ENCODE measurements at places on chromosomes 13 and 19. TPM values are rescaled to one million over a fixed set of nuclear protein-coding genes. Genes with fewer than 3 reads are reported as not detected.
A peak's percentile ranks its signal among the peaks of the same experiment; 100 is the strongest.

Gene ACP7
- total RNA-seq, result not detected

Gene KLK14
- total RNA-seq, result 0.26 TPM

Gene CEACAM7
- total RNA-seq, result not detected

Gene JAK3
- 250 TPM for total RNA-seq

Gene KCTD15
- total RNA-seq, result 11.7 TPM

Gene ZNF14
- total RNA-seq, result 10.9 TPM

Gene KIR3DL2
- 2.2 TPM for total RNA-seq

Gene C19orf67
- not detected for total RNA-seq

- H3K27me3 ChIP-seq, result no peaks in the 10 kb centered on the region
- no peaks in the 10 kb centered on the region for H3K4me1 ChIP-seq
- H3K4me3 ChIP-seq, result no peak overlapping the region
- no peaks in the 10 kb centered on the region for H3K36me3 ChIP-seq
Observed at GRCh38 chr13:83221256-83221655, 661.0 kb downstream of the SLITRK1 start.

DNA sequence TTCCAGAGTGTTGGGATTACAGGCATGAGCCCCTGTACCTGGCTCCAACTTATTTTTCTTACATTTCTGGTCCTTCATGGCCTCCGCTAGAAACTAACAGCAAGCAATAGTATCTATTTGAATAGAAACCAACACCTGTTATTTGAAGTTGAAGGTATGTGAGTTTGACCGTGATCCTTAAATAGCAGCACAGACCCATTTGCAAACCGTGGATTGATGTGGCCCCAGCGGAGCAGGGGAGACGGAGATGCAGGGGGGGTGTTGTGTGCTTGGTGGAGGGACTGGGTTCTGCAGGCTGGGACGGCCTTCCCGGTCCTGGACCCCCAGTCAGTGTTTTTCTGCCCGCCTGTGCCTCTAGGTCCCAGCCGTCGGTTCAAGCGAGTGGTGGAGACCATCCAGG lies 16.9 kb downstream of the TMEM150B start:
- H3K36me3 ChIP-seq, result no peaks in the 10 kb centered on the region
- no peaks in the 10 kb centered on the region for H3K27me3 ChIP-seq

DNA sequence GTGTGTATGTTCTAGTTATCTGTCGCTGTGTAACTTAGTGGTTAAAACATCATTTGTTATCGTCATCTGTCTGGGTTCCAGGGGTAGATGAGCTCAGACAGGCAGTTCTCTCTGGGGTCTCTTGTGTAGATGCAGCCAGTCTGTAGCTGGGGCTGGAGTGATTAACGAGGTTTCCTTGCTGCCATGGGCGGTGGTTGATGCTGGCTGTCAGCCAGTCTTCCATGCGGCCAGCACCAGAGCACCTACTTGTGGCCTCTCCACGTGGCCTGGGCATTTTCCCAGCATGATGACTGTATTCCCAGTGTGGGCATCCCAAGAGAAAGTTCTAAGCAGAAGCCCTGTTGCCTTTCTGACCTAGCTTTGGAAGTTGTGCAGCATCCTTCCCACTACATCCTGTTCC lies 10.7 kb downstream of the ERCC5 start:
- peaks cover 100% of the 10 kb centered on the region for H3K36me3 ChIP-seq
- no peak overlapping the region for H3K27ac ChIP-seq
- peaks cover 15% of the 10 kb centered on the region for H3K4me1 ChIP-seq
- ATAC-seq, result no peak

DNA sequence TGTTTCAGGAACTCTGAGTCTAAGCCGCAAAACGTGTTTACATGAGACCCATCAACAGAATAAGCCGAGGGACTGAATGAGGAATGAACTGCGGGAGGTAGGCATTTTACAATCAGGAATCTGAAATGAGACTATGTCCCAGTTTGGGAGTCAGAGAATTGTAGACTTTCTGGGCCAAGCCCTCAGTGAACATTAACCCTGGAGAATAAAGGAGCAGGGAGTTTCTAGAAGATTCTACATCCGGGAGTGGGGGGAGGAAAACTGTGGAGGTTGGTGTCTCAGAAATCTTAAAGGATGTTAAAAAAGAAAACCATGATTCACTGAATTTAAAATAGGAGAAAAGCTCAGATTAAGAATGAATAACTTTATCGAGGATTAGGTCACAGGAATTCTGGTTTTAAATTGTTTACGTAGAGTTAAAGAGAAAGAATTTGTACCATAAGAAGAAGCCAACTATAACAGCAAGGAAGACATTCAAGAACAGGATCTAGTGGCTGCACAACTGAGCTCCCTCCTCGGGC lies 18.5 kb downstream of the RFX2 start:
- no peaks in the 10 kb centered on the region for H3K27me3 ChIP-seq
- no peak for ATAC-seq
- H3K27ac ChIP-seq, result no peak overlapping the region
- no peak overlapping the region for H3K4me3 ChIP-seq
- H3K4me1 ChIP-seq, result peaks cover 16% of the 10 kb centered on the region

DNA sequence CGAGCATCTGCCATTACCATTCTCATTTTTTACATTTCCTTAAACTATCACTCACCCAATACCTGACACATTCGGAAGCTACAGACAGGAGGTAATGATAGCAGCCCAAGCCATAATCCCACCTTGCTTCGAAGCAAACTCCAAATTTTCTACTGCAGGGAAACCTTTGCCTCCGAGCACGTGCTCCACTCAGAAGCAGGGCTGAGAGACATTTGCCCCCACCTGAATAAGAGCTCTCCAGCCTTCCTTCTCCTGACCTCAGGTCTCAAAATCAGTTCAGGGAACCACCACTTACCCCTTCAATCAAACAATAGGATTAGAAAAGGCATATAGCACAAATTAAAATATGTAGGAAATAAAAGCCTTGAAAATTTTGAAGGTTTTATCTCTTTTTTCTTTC lies 2.3 kb upstream of the DACH1 start:
- H3K27me3 ChIP-seq, result peaks cover 29% of the 10 kb centered on the region
- no peak overlapping the region for H3K4me3 ChIP-seq
- H3K27ac ChIP-seq, result no peak overlapping the region
- H3K36me3 ChIP-seq, result no peaks in the 10 kb centered on the region
- ATAC-seq, result no peak

GRCh38 chr13:37009692-37010091 lies 9.1 kb downstream of the EXOSC8 start:
- no peak overlapping the region for H3K4me3 ChIP-seq
- H3K4me1 ChIP-seq, result peaks cover 7% of the 10 kb centered on the region
- no peaks in the 10 kb centered on the region for H3K27me3 ChIP-seq

GRCh38 chr13:111474136-111475002 lies 153.9 kb downstream of the TEX29 start:
- H3K4me3 ChIP-seq, result no peak overlapping the region
- no peaks in the 10 kb centered on the region for H3K36me3 ChIP-seq
- no peak overlapping the region for H3K27ac ChIP-seq

- no peaks in the 10 kb centered on the region for H3K27me3 ChIP-seq
- H3K36me3 ChIP-seq, result no peaks in the 10 kb centered on the region
- H3K27ac ChIP-seq, result no peak overlapping the region
- no peaks in the 10 kb centered on the region for H3K4me1 ChIP-seq
Observed at GRCh38 chr13:68481130-68481529, 1251.0 kb upstream of the PCDH9 start.

DNA sequence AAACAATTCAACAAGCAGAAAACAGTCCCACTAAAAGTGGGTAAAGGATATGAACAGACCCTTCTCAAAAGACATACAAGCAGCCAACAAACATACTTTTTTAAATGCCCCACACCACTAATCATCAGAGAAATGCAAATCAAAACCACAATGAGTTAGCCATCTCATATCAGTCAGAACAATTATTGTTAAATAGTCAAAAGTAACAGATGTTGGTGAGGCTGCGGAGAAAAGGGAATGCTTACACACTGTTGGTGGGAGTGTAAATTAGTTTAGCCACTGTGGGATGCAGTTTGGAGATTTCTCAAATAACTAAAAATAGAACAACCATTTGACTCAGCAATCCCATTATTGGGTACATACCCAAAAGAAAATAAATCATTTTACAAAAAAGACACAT lies 8.7 kb downstream of the ZNF529 start:
- H3K27ac ChIP-seq, result no peak overlapping the region
- no peaks in the 10 kb centered on the region for H3K27me3 ChIP-seq
- H3K4me1 ChIP-seq, result no peaks in the 10 kb centered on the region

GRCh38 chr19:4910594-4911281 lies 1.4 kb downstream of the UHRF1 start:
- peak overlapping the region; percentile 94 for H3K4me3 ChIP-seq
- peaks cover 53% of the 10 kb centered on the region for H3K36me3 ChIP-seq
- ATAC-seq, result no peak
- no peaks in the 10 kb centered on the region for H3K27me3 ChIP-seq
- H3K4me1 ChIP-seq, result peaks cover 22% of the 10 kb centered on the region

GRCh38 chr13:23500849-23501248 lies 67.3 kb upstream of the SACS start:
- no peak overlapping the region for H3K27ac ChIP-seq
- H3K27me3 ChIP-seq, result peaks cover 27% of the 10 kb centered on the region
- H3K4me3 ChIP-seq, result no peak overlapping the region
- H3K36me3 ChIP-seq, result no peaks in the 10 kb centered on the region

DNA sequence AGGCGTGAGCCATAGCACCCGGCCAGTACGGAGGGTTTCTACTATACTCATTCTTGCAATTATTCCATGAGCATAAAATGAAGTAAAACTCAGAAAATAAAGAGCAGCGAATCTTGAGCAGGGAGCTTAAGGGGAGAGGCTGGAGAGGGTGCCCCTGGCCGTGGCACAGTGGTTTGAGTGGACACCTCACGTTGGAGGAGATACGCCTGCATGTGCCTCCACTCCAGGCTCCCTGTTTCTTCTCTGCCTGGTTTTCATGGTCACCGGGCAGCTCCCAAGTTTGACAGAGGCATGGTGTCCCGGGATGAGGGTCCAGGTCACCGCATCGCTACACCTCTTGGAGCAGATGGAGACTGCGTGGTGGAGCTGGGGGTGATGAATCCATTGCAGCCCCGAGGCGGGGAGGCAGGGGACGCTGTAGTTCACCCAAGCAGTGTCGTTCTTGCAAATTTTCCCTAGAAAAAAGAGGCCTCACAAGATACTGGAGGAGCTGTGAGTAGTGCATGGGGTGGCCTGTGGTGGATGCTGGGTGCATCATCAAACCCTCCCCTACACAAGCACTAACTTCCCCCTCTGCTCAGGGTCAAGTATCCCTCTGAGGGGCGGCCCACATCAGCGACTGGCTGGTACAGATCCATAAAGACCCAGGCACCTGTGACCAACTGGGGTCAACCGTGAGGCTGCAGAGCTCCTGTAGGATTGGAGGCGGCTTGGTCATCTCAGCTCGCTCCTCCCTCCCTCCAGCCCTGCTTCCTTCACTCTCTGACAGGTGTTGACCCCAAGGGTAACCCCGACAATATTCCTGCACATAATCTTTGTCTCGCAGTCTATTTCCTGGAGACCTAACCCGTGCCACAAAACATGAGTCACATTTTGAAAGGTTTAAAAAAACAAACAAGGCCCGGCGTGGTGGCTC lies 3.6 kb upstream of the MIER2 start:
- H3K4me3 ChIP-seq, result no peak overlapping the region
- no peak for ATAC-seq
- peaks cover 13% of the 10 kb centered on the region for H3K4me1 ChIP-seq
- H3K36me3 ChIP-seq, result peaks cover 6% of the 10 kb centered on the region
- no peak overlapping the region for H3K27ac ChIP-seq

- H3K4me1 ChIP-seq, result peaks cover 6% of the 10 kb centered on the region
- H3K27ac ChIP-seq, result no peak overlapping the region
- no peak for ATAC-seq
- H3K36me3 ChIP-seq, result no peaks in the 10 kb centered on the region
Observed at GRCh38 chr13:20348645-20349408, 116.7 kb upstream of the GJB6 start.

DNA sequence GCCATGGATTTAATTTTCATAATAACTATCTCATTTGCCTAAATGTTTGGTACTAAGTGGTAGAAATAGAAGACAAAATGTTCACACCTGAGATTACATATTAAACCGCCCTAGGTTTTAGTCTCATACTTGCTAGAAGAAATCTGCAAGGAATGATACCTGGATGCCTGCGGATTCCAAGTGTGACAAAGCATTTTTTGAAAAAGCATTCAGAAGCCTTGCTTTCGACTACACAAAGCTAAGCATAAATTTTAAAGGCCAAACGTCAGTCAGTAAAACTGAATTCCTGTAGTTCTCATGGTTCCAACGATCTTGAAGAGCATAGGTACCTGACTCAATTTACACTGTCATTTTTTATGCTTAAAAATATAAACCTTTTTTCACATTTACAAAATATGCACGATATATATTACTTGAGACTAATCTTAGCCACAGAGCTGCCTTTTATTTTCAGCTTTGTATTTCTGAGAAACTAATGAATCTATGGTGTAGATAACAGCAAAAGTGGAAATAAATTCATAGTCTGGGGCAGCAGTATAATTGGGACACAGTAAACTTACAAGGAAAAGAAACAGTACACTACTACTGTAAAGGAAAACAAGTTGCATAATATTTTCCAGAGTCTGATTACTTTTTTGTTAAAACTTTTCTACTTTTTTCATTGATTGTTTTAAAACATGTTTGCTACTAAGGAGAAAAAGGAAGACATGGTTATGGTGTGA lies 1.2 kb upstream of the LRRC63 start:
- no peak for ATAC-seq
- H3K27ac ChIP-seq, result peak overlapping the region; percentile 89
- H3K27me3 ChIP-seq, result no peaks in the 10 kb centered on the region
- H3K4me3 ChIP-seq, result peak overlapping the region; percentile 90
- H3K4me1 ChIP-seq, result peaks cover 12% of the 10 kb centered on the region

DNA sequence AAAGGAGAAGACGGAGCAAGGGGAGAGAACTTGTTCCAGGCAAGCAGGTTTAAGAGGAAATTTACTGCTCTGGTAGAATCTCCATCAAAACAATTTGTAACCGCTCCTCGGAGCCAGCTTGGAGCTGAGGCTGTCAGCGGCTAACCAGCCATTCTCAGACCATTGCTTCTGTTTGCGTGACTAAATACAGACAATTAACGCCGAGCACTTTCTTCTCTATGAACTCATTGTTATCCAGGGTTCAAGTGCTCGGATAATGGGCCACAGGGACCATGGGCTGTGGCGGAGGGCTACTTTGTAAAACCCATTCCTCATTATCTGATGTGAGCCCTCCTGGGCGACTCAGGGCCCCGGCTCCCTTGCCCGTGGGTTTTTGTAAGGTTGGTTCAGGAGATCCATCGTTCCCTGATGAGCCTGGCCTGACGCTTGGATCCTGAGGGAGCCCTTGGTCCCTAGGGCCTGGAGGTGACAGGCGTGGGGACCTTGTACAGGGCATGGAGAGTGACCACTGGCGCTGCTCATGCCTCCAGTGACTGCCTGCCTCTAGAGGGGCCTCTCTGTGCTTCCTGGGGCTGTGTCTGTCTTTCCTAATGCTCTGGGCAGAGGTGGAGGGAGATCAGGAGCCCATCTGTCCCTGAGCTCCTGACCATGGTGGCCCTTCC lies 61.5 kb upstream of the ZNF536 start:
- no peaks in the 10 kb centered on the region for H3K36me3 ChIP-seq

GRCh38 chr13:36674337-36675212 lies 755 bp downstream of the SERTM1 start:
- ATAC-seq, result no peak
- H3K27ac ChIP-seq, result no peak overlapping the region
- no peaks in the 10 kb centered on the region for H3K36me3 ChIP-seq
- H3K27me3 ChIP-seq, result peaks cover 36% of the 10 kb centered on the region

DNA sequence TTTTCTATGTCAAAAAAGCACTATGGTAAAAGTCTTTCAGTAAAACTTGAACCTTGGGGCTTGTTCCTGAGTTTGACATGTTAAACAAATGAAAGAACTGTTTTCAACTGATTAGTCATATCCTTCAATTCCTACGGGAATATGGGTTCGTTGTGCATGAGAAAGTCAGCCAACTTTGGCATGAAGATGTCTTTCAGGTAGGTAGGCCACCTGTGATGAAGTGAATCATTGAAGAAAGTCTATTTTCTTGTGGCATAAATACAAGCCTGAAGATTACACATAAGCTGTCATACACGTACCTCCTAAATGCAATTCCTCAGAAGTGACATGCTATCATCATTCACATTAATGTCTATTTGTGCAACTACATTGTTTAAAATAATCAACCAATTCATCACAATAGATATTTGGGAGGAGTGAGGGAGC lies 513.0 kb downstream of the IRS2 start:
- H3K36me3 ChIP-seq, result no peaks in the 10 kb centered on the region
- H3K27ac ChIP-seq, result no peak overlapping the region
- H3K27me3 ChIP-seq, result peaks cover 17% of the 10 kb centered on the region

Measured in activated T-helper 17 cell treated with anti-CD3 and anti-CD28 coated beads, Interleukin-2, amount 50 U/mL, for 72 hours (primary cell).